ENCODE measurements at places on chromosomes 1 and 21.

GRCh38 chr1:14010476-14010875 lies 310.5 kb downstream of the PRDM2 start:
- no peak for DNase-seq

DNA sequence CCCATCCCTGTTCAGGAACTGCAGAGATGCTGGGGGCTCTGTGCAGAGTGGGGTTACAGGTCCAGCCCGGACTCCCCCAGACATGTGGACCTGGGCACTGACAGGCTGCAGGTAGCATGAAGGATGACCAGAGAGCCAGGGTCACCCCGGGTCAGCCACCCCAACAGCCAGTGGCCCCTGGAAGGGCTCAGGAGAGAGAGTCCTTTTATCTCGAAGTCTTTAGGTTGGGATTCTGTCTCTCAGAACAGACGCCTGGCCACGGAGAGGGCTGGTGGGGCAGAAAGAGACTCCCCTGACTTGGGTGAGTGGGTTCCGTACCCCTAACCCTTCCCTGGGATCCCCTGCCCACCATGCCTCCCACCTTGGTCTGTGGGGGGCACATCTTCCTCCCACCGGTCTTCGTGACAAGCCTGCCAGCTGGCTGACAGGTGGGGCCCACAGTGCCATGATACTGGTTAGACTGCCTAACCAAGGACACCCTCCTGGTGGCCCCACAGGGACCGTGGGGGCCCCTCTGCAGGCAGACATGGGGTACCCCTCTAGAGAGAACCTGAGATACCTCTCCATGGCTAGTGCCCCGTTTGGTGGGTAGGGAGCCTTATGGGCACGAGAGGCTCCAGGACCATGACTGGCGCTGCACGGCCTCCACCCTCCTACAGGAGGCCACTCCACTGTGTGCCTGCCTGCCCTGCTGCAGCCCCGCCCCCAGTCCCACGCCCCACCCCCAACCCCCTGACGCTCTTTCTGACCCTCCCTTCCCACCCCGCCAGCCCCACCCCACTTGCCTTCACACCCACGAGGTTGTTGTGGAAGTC lies 24.2 kb downstream of the WNT9A start:
- DNase-seq = no peak

DNA sequence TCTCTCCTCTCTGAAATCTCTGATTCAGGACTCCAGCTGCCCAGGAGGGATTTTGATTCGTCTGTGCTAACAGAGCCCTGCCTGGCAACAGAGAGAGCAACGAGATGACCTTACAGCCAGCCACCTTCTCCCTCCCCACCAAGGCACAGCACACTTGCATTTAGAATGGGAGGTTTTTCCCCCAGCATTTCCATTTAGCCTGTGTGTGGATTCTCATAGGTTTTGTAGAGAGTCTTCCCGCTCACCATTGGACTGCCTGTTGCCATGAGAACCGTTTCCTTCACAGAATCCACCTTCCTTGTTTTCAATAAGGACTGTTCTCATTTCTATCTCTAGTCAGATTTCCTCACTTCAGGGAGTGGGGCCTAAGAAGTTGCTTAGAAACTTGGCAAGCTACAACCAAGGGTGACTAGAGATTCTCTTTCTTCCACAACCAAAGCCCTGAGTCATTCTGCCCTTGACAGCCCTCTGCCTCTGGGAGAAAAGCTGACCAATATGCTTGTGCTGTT lies 5.8 kb upstream of the IKBKE start:
- no peak for DNase-seq

GRCh38 chr1:30523055-30524020 lies 200.0 kb downstream of the MATN1 start:
- DNase-seq = no peak

All from T follicular helper cell (primary cell).